Activated CD4-positive, alpha-beta T cell treated with anti-CD3 and anti-CD28 coated beads, Interleukin-2, amount 10 ng/mL, durations not matched to agents 24 days and 14 days (primary cell): ENCODE measurements at places on chromosomes 5 and 9. TPM values are rescaled to one million over a fixed set of nuclear protein-coding genes. Genes with fewer than 3 reads are reported as not detected.

Gene UBAP1
- total RNA-seq: 30.9 and 32.5 TPM in 2 replicates

Gene PTGR1
- 1.7 and 2.0 TPM in 2 replicates for total RNA-seq

Gene PCSK5
- 1.6 and 1.9 TPM in 2 replicates for total RNA-seq

Gene GPX3
- not detected in 2 replicates for total RNA-seq

Gene PDCD1LG2
- total RNA-seq: 1.3 and 1.5 TPM in 2 replicates

Gene TLX3
- total RNA-seq: not detected in 2 replicates

Gene NIM1K
- 0.82 and 0.97 TPM in 2 replicates for total RNA-seq

Gene MRPS27
- 96.5 and 98.7 TPM in 2 replicates for total RNA-seq

Gene HSD17B3
- not detected in 2 replicates for total RNA-seq

Gene SH3RF2
- 0.02 and 0.05 TPM in 2 replicates for total RNA-seq

Gene OGN
- not detected in 2 replicates for total RNA-seq

Gene PCDHGA2
- 0.07 and 0.12 TPM in 2 replicates for total RNA-seq

Gene TAF11L5
- total RNA-seq: not detected in 2 replicates

Gene PCDHA12
- not detected in 2 replicates for total RNA-seq

Gene BTNL3
- total RNA-seq: not detected in 2 replicates

Gene PTGS1
- 0.26 and 0.28 TPM in 2 replicates for total RNA-seq

Gene ZNF879
- total RNA-seq: 2.7 and 3.8 TPM in 2 replicates

Gene ZDHHC11B
- total RNA-seq: not detected in 2 replicates

Gene COL27A1
- total RNA-seq: 8.5 and 9.7 TPM in 2 replicates

Gene MSX2
- total RNA-seq: not detected in 2 replicates

Gene ACTBL2
- total RNA-seq: not detected in 2 replicates

Gene PARP8
- 20.9 and 22.5 TPM in 2 replicates for total RNA-seq

Gene LRRTM2
- 0.07 and 0.19 TPM in 2 replicates for total RNA-seq

Gene CBY3
- 0.45 and 0.63 TPM in 2 replicates for total RNA-seq
